ENCODE measurements at places on chromosomes 2 and 18.

GRCh38 chr18:53625997-53626599, 598.4 kb downstream of the MBD2 start:
- no peak for DNase-seq

DNA sequence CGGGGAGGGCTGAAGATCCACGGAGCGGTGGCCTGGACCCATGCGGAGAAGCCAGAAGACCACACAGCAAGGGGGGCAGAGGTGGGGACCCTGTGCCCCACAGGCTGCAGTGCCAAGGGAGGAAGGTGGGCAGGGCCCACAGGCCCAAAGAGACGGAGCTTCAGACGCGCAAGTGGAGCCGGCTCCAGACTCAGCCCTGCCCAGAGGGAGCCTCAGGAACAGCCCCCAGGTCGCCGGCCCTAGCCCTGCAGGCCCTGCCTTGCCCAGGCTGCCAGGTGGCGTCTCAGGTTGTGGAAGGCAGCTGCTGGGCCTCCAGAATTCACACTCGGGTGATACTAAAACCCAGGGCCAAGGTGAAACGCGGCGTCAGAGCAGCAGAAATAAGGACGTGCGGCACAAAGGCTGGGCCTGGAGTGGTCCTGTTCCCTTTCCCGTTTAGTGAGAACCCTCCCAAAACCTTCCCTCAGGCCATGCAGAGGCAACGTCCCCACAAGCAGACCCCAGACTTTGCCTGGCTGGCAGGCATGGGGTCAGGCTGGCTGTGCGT, 36.8 kb downstream of the SLC66A2 start:
- DNase-seq: no peak

DNA sequence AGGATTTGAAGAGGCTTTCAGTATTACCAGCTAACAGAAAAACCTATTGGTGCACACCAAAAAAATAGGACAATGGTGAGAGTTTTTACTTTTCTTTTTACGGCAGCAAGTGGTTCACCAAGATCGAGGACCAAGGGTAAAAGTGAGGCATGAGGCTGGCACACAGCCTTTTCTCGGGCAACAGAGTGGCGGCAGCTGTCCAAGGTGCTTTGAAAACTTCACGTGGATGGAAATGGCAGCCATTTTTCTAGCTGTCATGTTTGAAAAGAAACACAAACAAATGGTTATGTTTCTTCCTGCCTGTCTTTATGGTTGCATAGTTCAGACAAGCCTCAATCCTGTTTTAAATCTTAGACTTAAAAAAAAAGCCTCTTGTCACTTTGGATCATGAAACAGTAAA, 812.5 kb upstream of the CHAC2 start:
- no peak for DNase-seq

GRCh38 chr2:101985101-101985792, 6.5 kb upstream of the IL1R2 start:
- no peak for DNase-seq

- no peak for DNase-seq
Measured at GRCh38 chr18:52160636-52161035, 179.4 kb upstream of the DCC start.

DNA sequence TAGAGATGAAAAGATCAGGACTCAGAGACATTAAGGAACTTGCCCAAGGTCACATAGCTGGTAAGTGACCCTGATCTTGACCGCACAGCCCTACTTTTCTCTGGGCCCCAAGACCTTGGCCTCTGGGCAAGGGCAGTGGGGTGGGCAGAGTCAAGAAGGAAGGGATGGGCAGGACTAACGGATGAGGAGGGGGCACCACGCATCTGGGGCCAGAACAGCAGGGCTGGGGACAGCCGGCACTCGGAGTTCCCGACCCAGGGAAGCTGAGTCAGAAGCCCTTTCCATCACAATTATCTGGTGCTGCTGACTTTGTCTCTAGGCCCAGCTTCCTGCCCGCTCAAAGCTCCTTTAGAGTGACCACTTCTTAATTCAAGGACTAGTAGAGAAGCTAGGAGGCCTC, 14.4 kb downstream of the CFAP65 start:
- no peak for DNase-seq

DNA sequence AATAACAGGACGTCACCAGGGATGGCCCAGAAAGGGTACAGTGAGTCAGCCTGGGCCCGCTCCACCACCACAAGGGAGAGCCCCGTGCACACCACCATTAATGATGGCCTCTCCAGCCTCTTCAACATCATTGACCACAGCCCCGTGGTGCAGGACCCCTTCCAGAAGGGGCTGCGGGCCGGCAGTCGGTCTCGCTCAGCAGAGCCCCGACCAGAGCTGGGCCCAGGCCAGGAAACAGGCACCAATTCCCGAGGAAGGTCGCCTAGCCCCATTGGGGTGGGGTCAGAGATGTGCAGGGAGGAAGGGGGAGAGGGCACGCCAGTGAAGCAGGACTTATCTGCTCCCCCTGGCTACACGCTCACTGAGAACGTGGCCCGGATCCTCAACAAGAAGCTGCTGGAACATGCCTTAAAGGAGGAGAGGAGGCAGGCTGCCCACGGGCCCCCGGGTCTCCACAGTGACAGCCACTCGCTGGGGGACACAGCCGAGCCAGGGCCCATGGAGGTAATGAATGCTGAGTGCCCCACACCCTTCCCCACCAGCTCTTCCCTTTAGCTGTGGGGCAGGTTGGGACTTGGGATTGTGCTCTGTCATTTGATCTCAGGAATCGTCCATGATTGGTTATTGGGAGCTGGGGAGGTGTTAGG, 120.5 kb downstream of the MTCL1 start:
- DNase-seq: no peak

DNA sequence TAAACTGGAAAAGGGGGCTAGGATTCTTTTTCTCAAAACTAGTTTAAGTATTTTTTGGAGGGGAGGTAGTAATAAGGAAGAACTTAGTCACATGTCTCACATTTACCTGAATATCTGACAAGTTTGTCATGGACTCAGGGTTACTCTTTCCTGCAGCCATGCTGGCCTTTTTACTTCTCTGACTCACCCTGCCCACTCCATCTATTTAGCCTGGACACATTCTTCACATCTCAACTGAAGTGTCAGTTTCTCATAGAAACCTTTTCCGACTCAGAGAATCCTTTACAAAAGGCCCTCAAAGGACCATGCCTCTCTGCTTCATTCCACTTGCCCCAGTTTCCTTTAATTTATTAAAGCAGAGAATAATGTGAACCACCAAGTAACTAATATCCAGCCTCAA, 42.6 kb downstream of the SCN7A start:
- no peak for DNase-seq

GRCh38 chr2:100426384-100426720, 8.9 kb upstream of the CHST10 start:
- DNase-seq: no peak

- DNase-seq: no peak
Measured at GRCh38 chr2:195961873-195962272, 106.8 kb downstream of the DNAH7 start.

DNA sequence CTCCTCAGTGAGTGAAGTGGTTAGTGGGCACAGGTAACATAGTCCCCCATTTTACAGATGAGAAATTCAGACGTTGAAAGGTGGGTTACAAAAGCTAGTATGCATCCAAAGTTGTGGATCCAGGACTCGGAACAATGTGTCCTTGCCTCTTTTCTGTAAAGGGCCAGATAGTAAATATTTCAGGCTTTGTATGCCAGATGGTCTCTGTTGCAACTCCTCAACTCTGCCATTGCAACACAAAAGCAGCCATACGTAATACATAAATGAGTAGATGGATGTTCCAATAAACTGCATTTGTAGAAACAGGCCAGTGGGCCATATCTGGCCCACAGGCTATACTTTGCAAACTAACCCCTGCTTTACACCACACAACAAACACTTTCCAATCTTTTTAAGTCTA, 166.6 kb upstream of the PKDCC start:
- no peak for DNase-seq

GRCh38 chr18:43772907-43773306, 495.6 kb upstream of the SYT4 start:
- no peak for DNase-seq

DNA sequence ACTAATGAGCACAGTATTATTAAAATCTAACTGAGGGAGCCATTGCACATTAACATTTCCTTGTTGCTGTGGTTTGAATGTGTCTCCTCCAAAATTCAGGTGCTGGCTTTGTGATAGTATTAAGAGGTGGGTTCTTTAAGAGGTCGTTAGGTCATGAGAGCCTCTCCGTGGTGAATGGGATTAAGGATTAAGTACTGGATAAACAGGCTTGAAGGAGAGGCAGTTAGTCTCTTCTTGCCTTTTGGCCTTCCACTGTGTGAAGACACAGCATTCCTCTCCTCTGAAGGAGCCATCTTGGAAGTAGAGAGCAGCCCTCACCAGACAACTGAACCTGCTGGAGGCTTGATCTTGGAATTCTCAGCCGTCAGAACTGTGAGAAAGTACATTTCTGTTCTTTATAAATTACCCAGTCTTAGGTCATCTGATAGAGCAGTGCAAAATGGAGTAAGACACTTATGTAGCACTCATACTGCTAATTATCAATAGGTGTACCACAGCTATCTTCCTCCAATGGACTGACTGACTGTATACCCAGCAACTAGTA, 182.7 kb downstream of the MYO3B start:
- no peak for DNase-seq

GRCh38 chr2:190916829-190917228, 36.2 kb downstream of the GLS start:
- no peak for DNase-seq

DNA sequence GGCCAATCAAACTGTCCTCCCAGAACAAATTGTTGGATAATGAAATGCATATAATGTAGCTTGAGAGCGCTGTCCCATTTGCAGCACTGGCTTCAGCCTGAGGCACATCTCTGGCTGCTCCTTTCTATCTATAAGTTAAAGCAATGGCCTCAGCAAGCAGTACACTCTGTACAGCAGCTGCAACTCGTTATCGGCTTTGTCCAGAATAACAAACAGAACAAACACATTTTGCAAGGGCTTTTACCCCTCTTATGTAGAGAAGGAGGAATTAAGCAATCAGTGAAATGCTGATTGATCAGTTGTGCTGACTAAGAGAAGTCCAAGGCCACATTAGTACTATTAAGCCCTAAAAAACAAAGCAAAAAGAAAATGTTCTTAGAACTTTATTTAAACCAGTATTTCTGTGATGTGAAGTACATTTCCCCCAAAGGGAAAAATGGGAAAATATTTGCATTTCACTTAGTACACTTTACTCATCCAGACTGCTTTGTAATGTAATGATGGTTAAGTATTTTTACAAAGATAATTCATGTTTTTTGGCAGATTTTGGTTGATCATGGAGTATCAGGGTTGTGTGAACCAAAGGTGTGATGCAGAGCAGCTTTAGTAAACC, 15.0 kb upstream of the CPS1 start:
- no peak for DNase-seq

DNA sequence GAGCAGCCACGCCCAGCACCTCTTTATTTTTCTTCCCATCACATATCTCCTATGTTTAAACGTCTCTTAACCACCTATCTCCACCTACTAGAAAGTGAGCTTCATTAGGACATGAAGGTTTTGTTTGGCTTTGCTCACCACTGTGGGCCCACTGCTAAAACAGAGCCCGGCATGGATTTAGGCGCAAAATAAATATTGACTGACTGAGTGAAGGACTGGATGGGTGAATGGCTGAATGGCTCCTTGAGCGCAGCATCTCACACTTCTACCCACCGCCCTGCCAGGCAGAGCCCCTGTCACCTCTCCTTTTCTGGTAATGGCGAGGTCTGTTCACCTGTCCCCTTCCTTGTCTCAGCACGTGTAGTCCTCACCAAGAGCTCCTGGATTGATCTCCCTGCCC, 10.1 kb downstream of the CAPG start:
- no peak for DNase-seq

- no peak for DNase-seq
Measured at GRCh38 chr18:39209173-39209572, 1643.6 kb upstream of the CELF4 start.

- DNase-seq: no peak
Measured at GRCh38 chr2:101787097-101787496, 89.6 kb downstream of the MAP4K4 start.

- peak; percentile 7 for DNase-seq
Measured at GRCh38 chr2:128608921-128609880, 290.5 kb upstream of the HS6ST1 start.

DNA sequence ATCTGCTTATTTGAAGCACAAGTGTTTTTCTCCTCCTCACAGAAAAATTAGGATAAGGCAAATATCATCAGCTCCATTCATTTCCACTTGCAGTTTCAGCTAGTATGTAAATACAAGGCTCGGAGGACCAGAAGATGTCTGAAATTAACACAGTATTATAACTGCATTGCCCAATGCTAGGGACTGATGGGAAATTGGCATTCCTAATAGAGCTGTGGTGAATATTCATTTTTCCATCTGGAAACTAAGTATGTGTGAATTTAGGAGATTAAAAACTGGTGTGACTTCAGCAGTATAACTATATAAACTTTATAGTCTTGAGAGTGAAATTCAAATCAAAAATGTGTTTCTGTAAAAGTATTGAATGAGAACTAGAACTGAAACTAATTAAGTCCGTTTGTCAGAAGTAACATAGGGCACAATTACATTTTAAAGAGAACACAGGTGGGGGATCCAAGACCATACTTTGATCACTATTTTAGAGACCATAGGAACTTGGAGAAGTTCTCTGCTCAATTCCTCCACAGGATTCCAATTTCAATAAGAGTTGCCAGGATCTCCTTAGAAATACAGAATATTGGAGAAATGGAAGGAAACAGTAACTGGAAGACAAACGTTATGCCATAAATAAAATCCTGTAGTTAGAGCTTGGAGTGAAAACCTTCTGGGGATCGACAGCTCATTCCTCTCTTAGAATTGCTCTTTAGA, 12.1 kb upstream of the ITGA6 start:
- no peak for DNase-seq

- no peak for DNase-seq
Measured at GRCh38 chr2:64517511-64517884, 6.6 kb upstream of the AFTPH start.

- DNase-seq: no peak
Measured at GRCh38 chr2:98313492-98314250, 32.6 kb upstream of the CNGA3 start.

DNA sequence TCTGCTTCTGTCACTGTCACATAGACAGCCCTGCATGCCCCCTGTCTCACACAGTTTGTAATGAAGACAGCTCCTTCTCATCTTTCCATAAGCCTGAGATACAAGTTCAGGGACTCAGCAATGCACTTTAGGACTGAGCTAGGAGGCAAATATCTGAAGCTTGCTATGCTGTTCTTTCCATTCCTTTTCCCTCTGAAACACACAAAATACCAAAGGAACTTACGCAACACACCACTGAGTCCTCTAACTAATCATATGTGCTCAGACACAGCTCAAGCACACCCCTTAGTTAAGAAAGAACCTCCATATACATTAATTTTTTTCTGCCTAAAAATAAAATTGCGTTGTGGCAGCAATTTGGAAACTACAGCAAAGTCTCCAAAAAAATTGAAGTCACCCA, 17.9 kb downstream of the SERPINB8 start:
- no peak for DNase-seq

DNA sequence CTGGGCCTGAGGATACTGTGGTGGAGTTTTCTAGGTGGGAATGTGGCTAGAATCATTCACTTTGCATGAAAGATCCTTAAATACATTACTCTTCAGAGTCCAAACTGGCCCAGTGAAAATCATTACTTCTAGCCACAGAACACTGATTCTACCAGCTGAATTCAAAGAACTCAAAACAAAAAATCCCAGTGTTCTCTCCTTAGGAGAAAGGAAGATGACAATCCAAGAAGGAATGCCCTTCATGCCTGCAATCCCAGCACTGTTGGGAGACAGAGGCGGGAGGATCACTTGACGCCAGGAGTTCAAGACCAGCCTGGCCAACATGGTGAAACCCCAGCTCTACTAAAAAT, 35.2 kb downstream of the FAM228A start:
- no peak for DNase-seq
